ENCODE measurements at places on chromosomes 6 and 20. TPM values are rescaled to one million over a fixed set of nuclear protein-coding genes. Genes with fewer than 3 reads are reported as not detected.

Gene ZSCAN12
- polyA plus RNA-seq: 5.6 TPM

DNA sequence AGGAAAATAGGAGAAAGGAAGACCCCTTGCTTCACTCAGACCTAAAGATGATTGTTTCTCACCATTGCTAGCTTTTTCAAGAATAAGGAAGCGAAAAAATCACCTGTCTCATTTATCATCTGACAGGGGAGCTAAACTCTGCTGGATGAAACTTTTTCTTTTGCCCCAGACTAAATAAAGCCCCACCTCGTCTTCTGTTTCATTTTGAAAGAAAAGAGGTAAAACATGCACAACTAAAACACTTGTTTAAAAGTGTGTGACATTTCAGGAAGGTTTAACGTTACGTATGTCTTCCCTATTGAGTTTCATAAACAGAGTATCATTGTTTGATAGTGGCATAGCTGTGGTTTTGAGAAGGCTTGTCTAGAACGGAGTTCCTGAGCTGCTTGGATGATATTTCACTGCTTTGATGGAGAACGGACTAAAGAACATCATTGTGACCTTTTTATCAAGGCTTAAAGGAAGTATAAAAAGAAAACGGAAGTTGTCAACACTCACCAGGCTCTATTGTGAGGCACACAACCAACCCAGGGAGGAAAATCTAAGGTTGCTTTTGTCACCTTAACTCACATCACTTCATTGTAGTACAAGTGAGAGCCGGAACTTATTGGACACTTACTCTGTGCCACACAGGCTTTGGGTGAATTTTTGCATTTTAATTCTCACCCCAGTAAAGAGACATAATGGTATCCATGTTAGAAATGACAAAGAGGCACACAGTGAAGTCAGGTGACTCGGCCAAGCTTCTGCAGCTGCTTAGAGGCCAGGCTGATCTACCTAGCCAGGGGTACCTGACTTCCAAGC is 29.5 kb downstream of the TSHZ2 start:
- DNase-seq: no peak

DNA sequence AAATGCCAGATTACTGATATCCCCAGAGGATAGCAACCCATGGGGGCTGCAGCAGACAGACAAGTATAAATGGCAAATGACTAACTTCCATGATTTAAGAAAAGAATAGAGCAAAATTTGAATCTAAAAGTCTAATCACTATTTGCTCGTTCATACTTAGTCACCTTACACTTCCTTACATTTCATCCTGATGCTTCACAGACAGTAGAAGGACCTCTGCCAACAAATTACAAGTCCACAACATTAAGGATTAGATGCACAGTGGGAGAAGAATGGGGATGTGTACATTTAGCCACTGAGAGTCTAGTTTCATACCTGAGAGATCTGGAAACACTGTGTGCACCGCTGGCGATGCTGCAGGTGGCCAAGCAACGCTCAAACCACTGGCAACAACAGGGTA is 72.4 kb downstream of the FYN start:
- DNase-seq: no peak

Gene ISM1
- 0.76 TPM for polyA plus RNA-seq

- DNase-seq: no peak
Observed at GRCh38 chr6:38518511-38519304, 121.0 kb downstream of the BTBD9 start.

- DNase-seq: no peak
Observed at GRCh38 chr20:23679133-23680092, 9.4 kb downstream of the CST4 start.

DNA sequence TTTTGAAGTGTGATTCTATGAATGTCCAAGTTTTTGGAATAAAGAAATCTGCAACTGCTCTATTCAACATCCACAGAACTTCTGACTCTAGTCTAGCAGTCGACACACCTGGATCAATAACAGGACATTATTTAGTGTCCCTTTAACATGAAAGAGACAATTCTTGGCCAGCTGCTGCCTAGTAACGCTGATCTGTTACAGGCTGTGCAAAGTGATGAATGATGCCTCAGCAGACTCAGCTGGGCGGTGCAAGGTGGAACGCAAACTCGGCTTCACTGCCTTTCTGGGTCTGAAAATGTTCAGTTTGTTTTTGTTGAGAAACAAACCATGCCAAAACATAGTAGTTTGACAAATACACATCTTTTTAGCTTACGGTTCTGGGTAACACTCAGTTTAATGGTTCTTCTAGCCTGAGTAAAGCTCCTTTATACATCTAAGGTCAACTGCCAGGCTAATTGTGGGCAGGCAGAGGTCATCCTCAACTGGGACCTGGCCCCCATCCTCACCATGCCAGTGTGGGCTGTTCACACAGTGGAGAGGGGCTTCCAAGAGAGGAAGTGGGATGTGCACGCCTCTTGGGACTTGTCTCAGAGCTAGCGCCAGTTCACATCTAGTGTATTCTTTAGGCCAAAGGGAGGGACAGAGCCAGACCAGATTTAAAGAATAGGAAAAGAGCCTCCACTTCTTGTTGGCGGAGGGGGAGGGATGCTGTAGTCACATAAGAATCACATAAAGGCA is 879.7 kb downstream of the QKI start:
- DNase-seq: no peak

DNA sequence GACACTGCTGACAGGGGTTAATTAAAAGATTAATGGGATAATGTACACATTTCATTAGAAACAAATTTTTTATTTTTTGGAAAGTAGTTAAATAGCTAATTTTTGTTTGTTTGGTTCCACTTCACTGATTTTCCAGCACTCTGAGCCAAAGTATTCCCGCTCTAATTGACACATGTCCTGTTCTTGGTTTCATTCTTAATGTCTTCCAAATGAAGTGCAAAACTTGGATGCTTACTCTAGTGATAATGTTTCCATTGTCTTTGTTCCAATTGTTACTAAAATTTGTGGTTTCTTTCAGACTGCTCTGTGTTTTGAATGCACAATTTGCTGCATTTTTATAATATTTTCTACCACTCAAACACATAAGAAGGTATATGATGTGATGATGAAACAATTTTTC is 794.3 kb downstream of the PHF3 start:
- no peak for DNase-seq

DNA sequence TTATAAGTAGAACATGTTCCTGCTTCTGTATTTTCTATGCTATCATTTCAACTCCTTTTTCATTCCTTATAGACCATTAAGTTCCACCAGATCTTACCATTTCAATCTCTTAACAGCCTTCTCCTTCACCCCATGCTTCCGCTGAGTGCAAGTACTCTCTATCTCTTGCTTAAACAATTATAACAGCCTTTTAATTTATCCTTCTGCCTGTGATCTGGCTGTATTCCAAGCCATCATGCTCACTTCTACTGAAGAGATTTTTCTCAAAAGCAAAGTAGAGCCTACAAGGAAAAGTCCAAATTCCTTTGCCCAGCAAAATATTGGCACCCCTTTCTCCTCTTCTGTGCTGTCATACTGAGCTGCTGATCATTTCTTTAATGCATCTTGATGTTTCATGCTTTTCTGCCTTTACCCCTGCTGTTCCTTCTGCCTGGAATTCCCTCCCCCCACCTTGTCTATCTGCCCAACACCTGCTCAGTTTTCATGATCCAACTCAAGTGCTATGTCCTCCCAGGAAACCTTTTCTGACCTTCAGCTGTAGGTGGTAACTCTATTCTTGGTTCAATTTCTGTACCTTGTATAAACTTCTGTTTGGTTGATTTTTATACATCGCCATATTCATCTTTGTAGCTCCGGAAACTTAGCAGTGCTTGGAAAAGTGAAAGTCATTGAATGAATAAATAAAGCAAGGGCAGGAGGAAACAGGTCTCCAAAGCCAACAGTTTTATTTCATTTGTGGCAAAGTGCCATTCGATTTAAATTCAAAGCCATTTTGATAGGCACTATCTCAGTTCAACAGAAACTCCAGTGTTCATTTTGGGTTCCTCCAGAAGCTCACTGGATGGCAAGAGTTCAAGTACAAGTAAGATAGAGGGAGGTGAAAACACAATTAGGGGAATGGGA is 10.5 kb upstream of the BMP2 start:
- no peak for DNase-seq

DNA sequence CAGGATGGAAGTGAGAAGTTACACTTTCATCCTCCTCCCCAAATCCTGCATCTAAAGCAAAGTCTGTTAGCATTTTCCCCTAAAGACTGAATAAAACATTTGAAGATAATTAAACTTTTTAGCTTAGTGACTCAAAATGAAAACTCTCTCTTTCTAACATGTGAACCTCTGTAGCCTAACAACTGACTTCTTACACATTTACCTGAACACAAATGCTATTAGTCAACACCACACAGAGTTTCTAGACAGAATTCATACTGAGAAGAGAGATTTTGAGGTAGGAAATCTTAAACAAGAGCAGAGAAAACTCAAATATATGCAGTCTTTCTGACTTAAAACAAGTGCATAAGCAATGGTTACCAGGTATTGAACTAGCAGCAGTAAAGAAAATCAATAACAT is 149.9 kb upstream of the SMLR1 start:
- DNase-seq: no peak

- DNase-seq: no peak
Observed at GRCh38 chr6:130760006-130760405, 67.2 kb upstream of the SMLR1 start.

DNA sequence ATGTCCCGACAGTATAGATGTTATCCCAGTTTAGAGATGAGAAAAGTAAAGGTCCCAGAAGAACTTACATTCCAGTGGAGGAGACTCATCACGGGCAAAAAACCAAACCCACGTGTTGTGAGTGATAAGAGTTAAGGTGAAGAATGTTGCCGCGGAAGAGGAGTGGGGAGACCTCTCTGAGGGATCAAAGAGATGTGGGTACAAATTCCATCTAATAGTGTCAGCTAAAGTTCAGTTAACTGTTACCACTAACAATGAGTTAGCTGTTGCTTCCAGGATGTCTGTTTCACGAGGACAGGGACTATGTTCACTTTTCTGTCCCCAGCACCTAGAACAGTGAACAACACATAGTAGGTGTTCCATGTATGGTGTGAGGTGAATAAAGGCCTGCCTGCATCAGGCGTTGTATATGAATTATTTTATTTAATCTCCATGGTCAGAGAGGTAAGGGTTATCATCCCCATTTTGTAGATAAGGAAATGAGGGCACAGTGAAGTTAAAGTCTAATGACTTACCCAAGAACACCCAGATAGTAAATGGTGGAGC is 39.8 kb upstream of the RSPO4 start:
- DNase-seq: no peak

- DNase-seq: no peak
Observed at GRCh38 chr20:62064770-62065673, 659 bp downstream of the TAF4 start.

Gene CRYBG1
- 2.0 TPM for polyA plus RNA-seq

GRCh38 chr6:152206072-152206818 is 398.8 kb downstream of the ESR1 start:
- DNase-seq: no peak

GRCh38 chr6:21341910-21342309 is 251.6 kb upstream of the SOX4 start:
- DNase-seq: no peak

GRCh38 chr20:610130-611046 is at the start of gene TCF15:
TCF15 (minus strand) TSS chr20:610309; CDS start chr20:610237, 72 bp downstream.
- DNase-seq: no peak

Gene PTCHD4
- polyA plus RNA-seq: 0.97 TPM

- peak; percentile 48 for DNase-seq
Observed at GRCh38 chr20:17594443-17594842, 24.6 kb downstream of the DSTN start.

- DNase-seq: no peak
Observed at GRCh38 chr6:6314596-6314995, 5.9 kb downstream of the F13A1 start.

DNA sequence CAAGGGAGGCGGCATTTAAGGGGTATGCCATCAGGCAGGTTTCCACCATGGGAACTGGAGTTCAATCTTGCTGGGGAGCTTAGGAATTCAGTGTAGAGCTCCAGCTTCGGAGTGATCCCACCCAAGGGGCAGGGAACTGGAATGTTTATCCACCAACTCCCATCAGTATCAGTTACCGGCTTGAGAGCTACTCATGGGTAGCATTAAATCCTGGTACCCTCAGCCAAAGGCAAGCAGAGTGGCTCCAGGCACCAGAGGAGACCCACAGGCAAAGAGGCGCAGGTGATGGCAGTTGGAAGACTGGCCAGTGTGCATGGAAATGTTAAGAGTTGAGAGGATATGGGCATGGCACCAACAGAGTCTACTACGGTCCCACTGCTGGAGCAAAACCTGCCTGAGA is 14.1 kb downstream of the EDEM2 start:
- DNase-seq: no peak

DNA sequence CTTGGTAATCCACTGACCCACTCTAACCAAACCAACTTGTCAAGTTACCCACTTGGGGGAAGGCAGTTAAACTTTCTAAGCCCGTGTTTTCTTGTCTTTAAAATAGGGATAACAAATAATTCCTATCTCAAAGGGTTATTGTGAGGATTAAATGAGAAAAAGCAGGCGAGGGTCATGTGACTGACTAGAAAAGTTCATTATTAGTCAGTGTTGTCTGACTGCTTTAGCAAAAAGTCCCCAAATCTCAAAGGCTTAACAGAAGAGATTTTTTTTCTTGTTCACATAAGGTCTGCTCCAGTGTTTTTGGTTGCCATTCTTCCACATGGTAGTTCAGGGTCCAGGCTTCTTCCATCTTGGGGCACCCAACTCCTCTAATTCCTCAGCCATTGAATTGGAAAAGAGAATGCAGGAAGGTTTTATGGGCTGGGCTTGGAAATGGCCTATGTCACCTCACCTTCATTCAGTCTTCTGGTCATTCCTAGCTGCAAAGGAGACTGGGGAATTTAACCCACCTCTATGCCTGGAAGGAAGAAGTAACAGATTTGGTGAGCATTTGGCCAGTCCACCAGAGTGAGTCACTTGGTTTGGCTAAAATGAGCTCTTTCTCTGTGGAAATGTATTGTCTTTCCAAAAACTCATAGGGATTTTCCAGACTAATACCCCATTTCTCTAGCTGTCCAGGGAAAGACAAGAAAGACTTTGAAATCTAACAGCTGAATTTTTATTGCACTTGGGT is 77.0 kb downstream of the CAP2 start:
- no peak for DNase-seq

Gene MOG
- polyA plus RNA-seq: not detected

- DNase-seq: no peak
Observed at GRCh38 chr6:33710296-33711121, 991 bp downstream of the UQCC2 start.

- no peak for DNase-seq
Observed at GRCh38 chr6:42154461-42155209, 12.2 kb upstream of the C6orf132 start.

Gene GJA10
- not detected for polyA plus RNA-seq

Gene KHDC1
- polyA plus RNA-seq: 4.8 TPM

Gene HRH3
- polyA plus RNA-seq: 2.9 TPM

Measured in forelimb muscle (tissue), 1 donor.